ENCODE measurements at places on chromosomes 1 and 21.

DNA sequence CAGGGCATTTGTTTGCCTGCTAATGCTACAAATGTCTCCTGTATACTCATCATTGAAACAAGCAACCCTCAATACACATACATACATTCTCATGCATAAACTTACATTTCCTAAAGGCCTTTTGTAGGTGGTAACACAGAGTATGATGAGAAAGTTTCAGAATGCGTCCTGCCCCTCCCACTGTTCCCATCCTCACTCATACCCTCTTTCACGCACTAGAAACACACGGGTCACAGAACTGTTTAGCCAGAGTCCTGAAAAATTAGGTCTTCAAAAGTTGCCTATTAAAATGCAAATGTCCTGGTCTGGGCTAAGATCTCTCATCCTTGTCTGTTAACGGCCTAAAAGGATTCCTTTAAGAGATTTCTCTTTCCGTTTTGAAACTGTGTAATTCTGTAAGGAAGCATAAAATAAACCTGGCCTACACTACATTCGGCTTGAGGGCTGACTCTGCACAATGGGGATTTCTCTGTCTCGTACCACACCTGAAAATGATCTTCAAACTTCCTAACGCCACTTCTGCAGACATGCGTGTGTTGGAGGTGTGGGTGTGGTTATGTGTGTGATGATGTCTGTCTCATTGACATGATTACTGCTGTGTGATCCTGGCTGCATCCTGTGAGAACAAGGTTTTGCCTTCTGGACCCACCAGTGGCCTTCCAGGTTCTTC lies 5.3 kb upstream of the FCER1A start:
- DNase-seq: no peak

GRCh38 chr1:245583081-245583480 lies 428.3 kb downstream of the KIF26B start:
- DNase-seq: no peak

GRCh38 chr1:195185736-195186135 lies 1422.5 kb downstream of the KCNT2 start:
- no peak for DNase-seq

GRCh38 chr1:26419494-26419893 lies 8.9 kb downstream of the LIN28A start:
- DNase-seq: no peak

DNA sequence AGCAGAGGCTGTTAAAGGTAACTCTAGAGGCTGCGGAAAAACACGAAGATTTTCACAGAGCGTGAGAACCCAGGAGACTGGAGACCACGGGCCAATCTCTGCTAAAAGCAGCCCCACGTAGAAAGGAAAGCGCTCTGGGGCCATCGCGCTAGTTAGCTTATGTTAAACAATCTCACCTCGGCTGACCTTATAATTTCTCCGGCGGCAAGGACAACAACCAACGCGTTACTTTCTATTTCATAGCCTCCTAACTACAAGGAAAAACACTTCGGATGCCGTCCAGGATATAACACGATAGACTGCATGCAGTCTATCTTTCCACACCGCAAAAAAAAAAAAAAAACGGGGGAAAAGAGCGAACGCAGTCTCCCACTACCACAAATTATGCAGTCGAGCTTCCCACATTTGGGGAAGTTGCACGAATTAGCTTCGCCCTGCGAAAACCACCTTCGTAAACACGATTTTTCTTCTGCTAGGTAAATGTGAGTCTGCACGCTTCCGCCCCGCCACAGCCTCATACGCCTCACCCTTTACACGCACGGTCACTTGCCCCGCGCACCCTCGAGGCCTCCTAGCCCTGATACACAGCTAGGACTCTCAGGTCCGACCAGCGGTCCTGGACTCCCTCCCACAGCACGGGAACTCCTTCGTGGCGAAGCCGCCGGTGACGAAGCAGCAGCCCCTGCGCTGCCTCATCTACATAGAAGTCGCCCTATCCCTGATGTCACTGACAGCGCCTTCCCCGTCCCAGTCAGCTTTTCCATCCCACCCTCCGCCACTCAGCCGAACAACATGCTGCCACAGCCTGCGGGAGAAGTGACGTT lies 87.8 kb downstream of the PRKAB2 start:
- no peak for DNase-seq

- DNase-seq: no peak
These were observed 578.5 kb upstream of the ZP4 start for GRCh38 chr1:238469146-238469631.
